ENCODE measurements at places on chromosomes 2 and 18.

GRCh38 chr2:83874066-83874465, 585.0 kb downstream of the SUCLG1 start:
- no peak for DNase-seq

- DNase-seq, result no peak
Measured at GRCh38 chr2:172991031-172991430, 84.6 kb upstream of the MAP3K20 start.

DNA sequence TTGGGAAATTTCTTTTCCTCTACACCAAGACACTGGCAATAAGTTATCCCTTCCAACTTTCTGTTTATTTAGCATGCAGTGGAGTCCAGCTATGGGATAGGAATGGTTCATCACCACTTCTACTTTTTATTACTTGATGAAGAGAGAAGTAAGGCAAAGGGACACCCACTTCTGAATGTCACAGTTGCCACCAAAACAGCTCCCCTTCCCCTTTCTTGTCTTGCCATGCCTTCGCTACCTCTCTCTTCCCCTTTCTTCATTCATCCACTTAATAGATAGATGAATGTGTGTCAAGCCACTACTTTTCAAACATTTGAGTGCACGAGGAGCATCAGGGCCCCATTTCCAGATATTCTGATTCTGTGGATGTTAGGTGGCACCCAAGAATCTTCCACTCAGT, 59.6 kb downstream of the KCTD18 start:
- peak; percentile 40 for DNase-seq

DNA sequence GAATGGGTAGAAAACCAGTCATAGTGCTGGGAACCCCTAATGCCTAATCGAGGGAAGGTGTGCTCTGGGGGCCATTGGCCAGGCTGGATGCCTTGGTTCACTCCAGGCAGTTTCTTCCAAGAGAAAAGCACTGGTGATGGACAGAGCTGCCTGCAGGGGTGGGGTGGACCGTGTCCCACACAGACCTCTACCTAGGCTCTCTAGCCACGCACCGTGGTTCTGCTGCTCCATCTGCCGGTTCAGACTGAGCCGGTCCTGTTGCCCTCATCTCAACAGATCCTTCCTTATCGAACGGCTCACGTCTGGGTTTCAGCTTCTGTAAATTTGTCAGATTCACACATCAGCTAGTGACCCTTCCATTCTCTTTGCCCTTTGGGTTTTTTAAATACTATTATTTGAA, 46.4 kb downstream of the RALB start:
- DNase-seq, result no peak

GRCh38 chr2:39119732-39120520, 925 bp downstream of the SOS1 start:
- peak; percentile 79 for DNase-seq

All from suppressor macrophage treated with lipopolysaccharide for 4 hours (primary cell).